T-helper 2 cell treated with Interferon-gamma antibody and Interleukin-4, amounts not matched to agents 5 μg/mL and 100 μg/mL, for 36 hours (primary cell): ENCODE measurements at places on chromosomes 2 and 18.

- no peak for DNase-seq
Measured at GRCh38 chr2:28082131-28082530, 191.6 kb downstream of the BABAM2 start.

- DNase-seq = no peak
Measured at GRCh38 chr18:62953663-62954062, 238.3 kb downstream of the PHLPP1 start.

GRCh38 chr2:242031481-242032019, 162.0 kb downstream of the RTP5 start:
- DNase-seq = peak; percentile 60

- no peak for DNase-seq
Measured at GRCh38 chr2:146244830-146245229, 1600.0 kb upstream of the ACVR2A start.
